ENCODE measurements at places on chromosomes 4 and X. TPM values are rescaled to one million over a fixed set of nuclear protein-coding genes. Genes with fewer than 3 reads are reported as not detected.

- no peak for DNase-seq
Observed at GRCh38 chr4:88533088-88533790, 9.7 kb upstream of the PYURF start.

GRCh38 chrX:134718105-134718965, 60.1 kb upstream of the PLAC1 start:
- peak; percentile 49 for DNase-seq

- DNase-seq, result no peak
Observed at GRCh38 chr4:42252315-42252714, 99.9 kb upstream of the BEND4 start.

GRCh38 chrX:107701493-107702121, 73.3 kb downstream of the PRPS1 start:
- DNase-seq, result no peak

DNA sequence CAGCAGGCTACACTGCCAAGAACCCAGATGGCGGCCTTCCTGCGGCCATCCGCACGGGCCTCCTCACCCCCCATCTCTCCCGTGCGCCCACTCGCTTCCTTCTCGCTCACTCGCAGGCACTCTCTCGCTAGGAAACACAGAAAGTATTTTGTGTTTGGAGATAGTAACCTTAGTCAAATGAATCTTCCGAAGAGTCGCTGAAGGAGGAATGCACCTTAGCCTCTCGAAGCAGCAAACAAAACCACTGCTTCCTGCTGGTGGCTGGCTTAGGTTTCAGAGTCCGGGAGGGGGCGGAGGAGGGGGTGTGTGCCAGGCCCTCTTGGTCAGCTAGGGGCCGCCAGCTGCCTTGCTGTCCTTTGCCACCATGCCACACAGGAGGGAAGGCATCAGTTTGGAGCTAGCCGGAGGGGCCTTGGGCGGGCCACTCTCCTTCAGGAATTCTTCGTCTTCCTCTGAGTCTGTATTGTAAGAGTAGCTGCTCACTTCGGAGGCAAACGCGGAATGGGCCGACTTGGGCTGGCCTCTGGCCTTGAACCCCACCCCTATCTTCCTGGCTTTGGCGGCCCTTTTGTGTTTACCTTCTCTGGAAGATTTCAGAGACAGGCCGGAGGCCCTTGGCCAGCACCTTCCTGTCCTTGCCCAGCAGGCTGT, 73.2 kb upstream of the UCP1 start:
- DNase-seq, result peak; percentile 56

DNA sequence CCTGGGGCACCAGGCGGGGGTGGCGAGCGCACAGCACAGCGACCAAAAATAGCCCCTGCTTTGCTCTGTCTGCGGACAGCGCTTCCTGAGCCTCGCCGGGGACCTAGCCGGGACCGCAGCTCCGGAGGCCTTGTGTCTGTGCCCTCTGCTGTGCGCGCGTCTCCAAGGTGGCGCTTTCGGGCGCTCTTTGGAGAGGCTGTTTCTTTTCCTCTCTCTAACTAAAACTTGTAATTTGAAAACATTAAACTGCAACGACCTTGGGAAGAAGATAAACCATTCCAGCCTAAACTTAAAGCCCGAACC, 3.4 kb downstream of the ARX start:
- DNase-seq, result no peak

Gene SLITRK4
- 0.74 TPM for total RNA-seq

Gene PPP4R3C
- not detected for total RNA-seq

- DNase-seq, result no peak
Observed at GRCh38 chrX:99415470-99415869, 994.6 kb downstream of the PCDH19 start.

- no peak for DNase-seq
Observed at GRCh38 chr4:159280442-159281172, 177.7 kb downstream of the RAPGEF2 start.

Gene RIPPLY1
- not detected for total RNA-seq

Gene HUWE1
- 162 TPM for total RNA-seq

GRCh38 chrX:20653070-20653469, 386.4 kb upstream of the RPS6KA3 start:
- DNase-seq, result no peak

DNA sequence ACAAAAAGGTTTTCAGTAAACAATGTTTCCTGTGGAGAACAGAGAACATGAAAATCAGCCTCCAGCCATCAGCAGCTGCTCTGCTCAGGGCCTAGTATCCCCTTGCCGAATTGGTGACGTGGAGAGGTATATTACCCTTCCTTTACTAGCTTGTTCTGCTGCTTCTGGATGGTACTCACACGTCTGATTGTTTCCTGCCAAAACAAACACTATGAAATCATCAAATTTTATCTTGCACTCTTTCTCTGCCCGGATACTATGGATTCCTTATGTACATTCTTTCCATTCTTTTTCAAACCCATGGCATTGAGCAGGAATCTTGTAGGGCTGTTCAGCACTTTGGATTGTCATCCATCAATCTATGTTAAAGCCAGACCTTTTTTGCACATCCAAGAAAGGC, 18.8 kb upstream of the METAP1 start:
- no peak for DNase-seq

Gene PUDP
- total RNA-seq, result 19.8 TPM

- DNase-seq, result no peak
Observed at GRCh38 chrX:154426916-154427770, 1.3 kb upstream of the ATP6AP1 start.

DNA sequence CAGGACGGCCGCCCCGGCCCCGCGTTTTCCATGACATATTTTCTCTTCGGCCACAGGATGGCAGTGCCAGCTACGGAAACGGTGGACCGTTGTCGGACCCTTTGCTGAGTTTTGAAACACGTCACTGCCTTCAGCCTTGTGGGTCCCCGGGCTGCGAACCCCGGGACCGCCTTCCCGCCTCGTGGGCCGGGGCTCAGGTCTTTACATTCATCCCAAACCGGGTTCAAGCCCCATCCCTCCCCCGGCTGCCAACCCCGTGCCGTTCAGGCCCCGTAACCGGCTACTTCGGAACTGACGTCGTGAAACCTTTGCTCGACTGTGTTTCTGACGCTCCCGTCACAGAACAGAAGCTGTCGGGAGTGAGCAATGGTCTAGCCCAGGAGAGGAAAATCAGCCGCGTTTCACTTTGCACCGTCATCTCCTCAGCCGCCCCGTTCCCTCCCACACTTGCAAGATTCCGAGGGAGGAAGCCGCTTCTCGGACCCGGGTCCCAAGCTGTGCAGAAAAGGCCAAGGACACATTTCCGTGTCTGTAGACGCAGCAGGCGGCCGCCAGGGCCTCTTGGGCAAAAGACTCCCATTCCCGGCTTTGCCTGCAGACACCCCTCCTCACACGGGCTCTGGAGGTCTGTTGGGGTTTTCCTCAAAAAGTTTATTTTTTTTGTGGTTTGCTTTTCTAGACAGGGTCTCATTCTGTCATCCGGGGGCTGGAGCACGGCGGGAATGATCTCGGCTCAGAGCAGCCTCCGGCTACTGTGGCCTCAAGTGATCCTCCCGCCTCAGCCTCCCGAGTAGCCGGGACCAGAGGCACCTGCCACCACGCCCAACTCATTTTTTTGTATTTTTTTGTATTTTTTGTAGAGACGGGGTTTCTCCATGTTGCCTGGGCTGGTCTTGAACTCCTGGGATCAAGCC, 41.4 kb upstream of the PPP2R3B start:
- DNase-seq, result peak; percentile 41

GRCh38 chrX:99301990-99302389, 1108.1 kb downstream of the PCDH19 start:
- DNase-seq, result no peak

Gene CXCR3
- 1.9 TPM for total RNA-seq

DNA sequence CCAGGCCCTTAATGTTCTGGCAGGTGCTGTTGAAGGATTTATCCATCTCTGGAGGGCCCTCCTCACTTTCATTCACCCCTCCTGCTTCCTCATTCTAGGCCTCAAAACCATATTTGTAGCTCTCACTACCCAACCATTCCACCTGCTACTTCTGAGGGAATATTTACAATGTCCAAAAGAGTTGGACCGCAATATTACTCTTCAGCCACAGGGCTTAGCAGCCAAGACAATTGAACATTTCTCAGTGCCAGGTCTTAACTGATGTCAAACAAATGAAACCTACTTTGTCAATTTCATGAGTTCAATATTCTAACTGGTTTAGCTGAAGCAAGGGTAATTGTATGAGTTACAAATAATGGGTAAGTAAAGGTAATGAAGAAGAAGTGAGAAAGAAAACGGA, 113.2 kb downstream of the ENOX2 start:
- no peak for DNase-seq

DNA sequence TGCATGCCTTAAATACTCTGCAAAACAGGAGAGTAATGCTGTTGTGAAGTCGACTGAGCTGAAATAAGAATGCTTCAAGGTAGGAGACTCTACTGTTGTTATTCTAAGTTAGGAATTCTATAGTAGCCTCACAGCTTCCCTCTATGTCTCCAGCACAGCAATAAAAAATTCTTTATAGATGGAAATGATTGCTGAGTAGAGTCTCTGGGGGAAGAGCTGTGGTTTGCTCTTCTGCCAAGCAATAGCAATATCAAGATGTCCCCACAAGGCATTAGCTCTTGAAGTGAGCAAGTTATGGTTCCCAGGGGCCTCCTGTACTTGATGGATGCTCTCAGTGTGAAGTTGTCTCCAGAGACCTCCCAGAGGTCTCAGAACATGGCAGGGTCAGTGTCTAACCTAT, 880.6 kb upstream of the FRG1 start:
- DNase-seq, result no peak

- no peak for DNase-seq
Observed at GRCh38 chrX:127726227-127726626, 326.0 kb downstream of the ACTRT1 start.

DNA sequence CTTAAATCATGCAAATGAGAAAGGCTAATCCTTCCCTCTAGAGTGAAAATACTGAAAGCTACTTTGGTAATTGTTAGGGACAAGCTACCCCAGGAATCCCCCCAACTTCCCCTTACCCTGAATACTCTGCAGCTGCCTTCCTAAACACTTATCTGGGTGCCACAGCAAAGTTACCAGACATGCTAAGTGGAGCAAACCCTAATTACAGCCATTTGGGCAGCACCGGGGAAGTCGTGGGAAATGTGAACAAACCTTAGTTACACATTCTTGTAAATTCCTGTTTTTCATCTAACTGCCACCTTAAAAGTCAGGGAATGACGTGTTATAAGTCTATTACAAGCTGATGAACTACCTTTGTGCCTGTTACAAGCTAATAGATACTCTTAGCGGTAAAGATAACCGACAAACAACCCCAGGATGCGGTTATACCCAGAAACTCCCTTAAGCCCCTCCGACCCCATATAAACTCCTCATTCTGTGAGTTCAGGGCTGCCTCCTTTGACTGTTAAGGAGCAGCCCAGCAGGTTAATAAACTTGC, 66.0 kb upstream of the PLAC8 start:
- no peak for DNase-seq

DNA sequence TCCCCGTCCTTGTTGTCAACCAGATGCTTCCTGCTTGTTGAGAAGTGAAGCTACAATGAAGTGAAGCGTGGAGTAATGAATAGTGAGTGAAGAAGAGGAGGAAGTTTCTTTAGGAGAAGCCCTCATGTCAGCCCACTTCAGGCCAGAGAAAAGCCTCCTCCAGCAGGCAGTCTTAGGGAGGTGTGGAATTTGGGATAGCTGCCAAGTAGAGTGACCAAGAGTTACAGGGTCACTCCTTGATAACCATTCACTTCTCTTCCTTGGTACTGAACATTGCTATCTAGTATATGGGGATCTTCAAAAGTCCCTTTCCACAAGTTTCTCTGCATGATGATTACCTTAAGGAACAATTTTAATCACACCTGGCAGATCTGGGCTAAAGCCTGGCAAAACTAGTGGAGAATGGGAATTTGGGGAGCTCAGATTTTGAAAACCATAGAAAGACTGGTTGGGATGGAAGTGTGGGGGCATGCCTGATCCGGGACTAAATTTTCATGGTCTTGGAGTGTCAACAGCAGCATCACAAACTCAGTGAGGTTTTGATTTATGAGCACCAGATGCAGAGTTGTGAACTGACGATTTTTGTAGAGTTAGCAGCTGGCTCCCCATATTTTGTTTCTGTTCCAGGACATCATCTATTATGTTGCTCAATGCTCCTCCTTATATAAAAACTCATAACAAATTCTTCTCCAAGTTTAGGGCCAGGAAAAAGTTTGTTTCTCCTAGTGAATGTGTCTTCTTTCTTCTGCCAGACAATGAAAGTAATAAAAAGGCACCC, 53.1 kb downstream of the IGSF1 start:
- DNase-seq, result no peak

Gene SHISA3
- 3.7 TPM for total RNA-seq

DNA sequence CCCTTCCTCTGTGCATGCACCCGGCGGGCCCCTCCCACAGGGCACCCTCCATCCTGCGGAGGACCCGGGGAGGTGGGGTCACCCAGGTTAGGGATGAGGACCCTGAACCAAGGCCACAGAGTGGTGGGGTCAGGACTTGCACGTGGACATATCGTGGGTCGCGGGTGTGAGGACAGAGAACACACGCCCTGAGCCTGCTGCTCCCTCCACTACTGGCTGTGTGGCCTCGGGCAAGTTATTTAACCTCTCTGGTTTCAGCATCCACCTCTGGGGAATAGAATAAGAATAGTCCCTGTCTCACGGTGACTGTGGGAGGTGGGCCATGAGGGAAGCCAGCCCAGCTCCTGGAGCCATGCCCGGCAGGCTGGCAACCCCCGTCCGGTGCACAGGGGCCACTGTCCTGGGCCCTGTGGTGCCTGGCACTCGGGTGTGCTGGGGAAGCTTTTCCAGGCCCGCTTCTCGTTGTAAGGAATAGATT, 5.1 kb downstream of the PSAPL1 start:
- DNase-seq, result peak; percentile 31

Gene FAT1
- 106 TPM for total RNA-seq

DNA sequence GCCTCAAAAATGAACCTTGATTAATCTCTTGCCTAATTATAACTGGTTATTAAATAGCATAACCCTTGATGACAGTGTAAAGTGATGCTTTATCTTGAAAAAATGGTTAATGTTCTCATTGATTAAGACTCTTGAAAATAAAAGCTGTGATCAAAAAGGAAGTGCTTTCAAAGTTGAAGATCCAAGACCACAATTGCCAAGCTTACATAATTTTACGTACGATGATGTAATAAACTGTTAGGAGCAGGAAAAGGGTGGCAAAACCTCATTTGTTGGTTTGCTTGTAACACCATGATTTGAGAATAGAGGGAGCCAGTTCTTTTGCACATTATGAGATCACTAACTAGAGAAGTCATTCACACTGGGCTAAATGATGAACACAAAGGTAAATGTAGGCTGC, 322.2 kb downstream of the ADGRL3 start:
- no peak for DNase-seq

DNA sequence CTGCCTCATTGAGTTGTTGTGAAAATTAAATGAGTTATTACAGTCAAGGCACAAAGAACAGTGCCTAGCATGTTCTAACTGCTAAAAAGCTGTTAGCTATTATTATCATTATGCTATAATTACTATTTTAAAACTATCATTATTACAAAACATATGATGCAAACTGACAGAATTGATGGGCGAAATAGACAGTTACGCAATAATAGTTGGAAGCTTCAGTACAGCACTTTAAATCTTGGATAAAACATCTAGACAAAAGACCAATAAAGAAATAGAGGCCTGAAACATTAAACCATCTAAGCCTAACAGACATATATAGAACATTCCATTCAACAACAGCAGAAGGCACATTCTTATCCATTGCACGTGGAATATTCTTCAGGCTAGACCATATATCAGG, 73.0 kb downstream of the TAB3 start:
- DNase-seq, result no peak

All from lower lobe of right lung (tissue), 2 donors.